SJSA1 (cell line): ENCODE measurements at places on chromosomes 2 and 18. TPM values are rescaled to one million over a fixed set of nuclear protein-coding genes. Genes with fewer than 3 reads are reported as not detected.

GRCh38 chr2:231348173-231348572 lies 47.3 kb upstream of the B3GNT7 start:
- H3K4me1 ChIP-seq: no peaks in the 10 kb centered on the region
- H3K27me3 ChIP-seq: no peaks in the 10 kb centered on the region
- no peak overlapping the region for H3K4me3 ChIP-seq
- no peaks in the 10 kb centered on the region for H3K36me3 ChIP-seq
- DNase-seq: peak; percentile 10

DNA sequence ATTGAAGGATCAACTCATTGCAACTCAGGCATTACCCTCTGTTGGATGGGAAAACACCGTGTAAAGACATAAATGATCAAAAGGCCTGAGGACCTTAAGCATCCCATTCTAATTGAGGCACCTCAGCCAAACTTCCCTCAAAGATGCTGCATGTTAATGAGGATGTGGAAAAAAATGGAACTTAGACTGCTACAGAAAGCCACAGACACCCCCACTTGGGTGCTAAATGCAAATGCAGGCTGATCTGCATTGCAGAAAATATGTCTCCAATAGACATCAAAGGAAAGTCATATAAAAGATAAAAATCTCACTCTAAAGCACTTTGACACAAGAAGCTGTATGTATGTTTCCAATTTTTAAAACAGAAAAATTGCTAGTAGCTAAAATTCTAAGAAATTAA lies 504.7 kb downstream of the KCNJ3 start:
- no peaks in the 10 kb centered on the region for H3K4me1 ChIP-seq
- no peak overlapping the region for H3K27ac ChIP-seq
- no peak overlapping the region for H3K4me3 ChIP-seq
- no peaks in the 10 kb centered on the region for H3K36me3 ChIP-seq
- DNase-seq: no peak

- no peaks in the 10 kb centered on the region for H3K36me3 ChIP-seq
- H3K4me3 ChIP-seq: no peak overlapping the region
- no peaks in the 10 kb centered on the region for H3K4me1 ChIP-seq
- no peaks in the 10 kb centered on the region for H3K27me3 ChIP-seq
- no peak for DNase-seq
- no peak overlapping the region for H3K27ac ChIP-seq
Observed at GRCh38 chr2:51994123-51994763, 962.3 kb upstream of the NRXN1 start.

DNA sequence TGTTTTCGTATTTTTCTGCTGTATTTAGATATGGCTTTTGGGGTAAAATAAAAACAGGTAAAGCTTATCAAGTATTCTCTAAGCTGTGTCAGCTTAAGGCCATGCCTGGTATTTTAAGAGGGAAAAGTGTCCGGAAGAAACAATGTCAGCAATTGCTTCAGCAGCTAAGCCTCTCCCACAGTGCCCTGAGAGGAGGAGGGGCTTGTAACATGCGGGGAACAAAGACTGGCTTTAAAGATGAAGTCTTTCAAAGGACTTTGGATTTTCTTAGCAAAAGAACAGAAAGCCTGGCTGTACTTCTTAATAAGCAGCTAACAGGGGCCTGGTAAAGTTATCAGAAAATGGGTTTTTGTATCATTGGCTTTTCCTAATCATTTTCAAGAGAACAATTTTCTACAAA lies 102.8 kb downstream of the PXDN start:
- H3K4me3 ChIP-seq: no peak overlapping the region
- no peak overlapping the region for H3K27ac ChIP-seq
- peaks cover 79% of the 10 kb centered on the region for H3K36me3 ChIP-seq

SLC19A3 gene
- not detected in 2 replicates for total RNA-seq

GRCh38 chr2:229372207-229372606 lies 101.1 kb upstream of the PID1 start:
- H3K36me3 ChIP-seq: no peaks in the 10 kb centered on the region
- no peak for DNase-seq
- no peak overlapping the region for H3K27ac ChIP-seq
- no peaks in the 10 kb centered on the region for H3K4me1 ChIP-seq
- no peak overlapping the region for H3K4me3 ChIP-seq
- no peaks in the 10 kb centered on the region for H3K27me3 ChIP-seq
